Stimulated activated CD4-positive, alpha-beta T cell treated with anti-CD3 and anti-CD28 coated beads, Interleukin-15, amount 100 ng/mL, for 1 hour (primary cell): ENCODE measurements at places on chromosomes 2 and 18.

DNA sequence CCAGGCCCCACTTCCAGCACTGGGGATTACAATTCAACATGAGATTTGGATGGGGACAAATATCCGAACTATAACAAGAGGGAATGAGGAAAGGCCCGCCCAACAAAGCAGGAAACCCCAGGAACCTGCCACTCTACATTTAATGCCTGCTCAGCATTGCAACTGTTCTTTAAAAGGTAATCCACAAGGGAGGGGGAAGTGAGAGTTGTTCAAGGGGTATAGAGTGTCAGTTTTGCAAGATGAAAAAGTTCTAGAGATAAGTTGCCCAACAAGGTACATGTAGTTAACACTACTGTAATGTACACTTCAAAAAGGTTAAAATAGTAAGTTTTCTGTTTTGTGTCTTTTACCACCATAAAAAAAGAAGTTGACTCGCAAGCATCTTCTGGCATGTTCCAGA is 137.6 kb downstream of the MBD2 start:
- DNase-seq: no peak

DNA sequence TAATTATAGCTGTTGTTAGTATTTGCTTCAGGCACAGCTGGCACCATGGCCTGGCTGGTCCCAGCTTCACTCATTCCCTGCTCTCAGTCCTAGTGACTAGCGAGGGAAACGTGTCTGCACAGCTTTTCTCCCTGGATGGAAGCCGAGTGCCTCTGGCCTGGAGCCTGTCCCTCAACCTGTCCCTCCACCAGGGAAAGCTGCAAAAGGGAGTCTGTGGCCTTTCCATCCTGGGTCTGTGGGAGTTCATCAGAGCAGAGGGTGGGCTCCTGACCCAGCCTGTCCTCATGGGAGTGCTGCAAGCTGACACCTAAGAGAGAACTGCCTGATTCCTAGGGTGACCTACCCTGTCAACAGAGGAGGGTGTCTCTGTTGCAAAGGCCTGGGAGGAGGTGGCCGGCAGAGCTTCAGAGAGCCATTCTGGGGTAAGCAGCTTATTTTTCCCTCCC is 118.3 kb downstream of the CAPN13 start:
- no peak for DNase-seq

DNA sequence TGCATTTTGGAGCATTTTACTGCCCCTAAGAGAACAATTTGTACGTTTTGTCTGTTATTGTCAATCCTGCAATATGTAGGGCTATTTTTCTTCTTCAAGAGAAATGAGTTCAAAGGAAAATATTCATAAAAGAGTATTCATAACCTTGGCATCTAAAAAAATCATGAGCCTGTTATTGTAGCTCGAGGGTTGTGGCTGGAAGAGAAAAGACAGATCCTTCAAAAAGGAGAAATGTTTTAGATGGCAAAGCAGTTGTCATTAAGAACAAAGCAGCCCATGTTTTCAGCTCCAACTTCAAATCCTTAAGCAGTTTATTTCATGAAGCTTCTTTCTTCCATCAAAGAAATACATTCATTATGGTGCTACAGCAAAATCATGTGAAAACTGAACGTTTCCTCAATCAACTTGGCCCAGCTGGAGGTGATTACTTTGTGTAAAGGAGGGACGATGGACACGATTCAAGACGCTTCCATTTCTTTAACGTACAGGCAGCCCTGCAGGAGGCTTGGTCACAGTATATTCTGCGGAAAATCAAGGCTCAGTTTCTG is 31.4 kb downstream of the QPCT start:
- no peak for DNase-seq

- DNase-seq: no peak
Observed at GRCh38 chr2:70128005-70128404, 40.7 kb downstream of the PCBP1 start.

- DNase-seq: no peak
Observed at GRCh38 chr2:225996462-225996828, 596.9 kb downstream of the NYAP2 start.

DNA sequence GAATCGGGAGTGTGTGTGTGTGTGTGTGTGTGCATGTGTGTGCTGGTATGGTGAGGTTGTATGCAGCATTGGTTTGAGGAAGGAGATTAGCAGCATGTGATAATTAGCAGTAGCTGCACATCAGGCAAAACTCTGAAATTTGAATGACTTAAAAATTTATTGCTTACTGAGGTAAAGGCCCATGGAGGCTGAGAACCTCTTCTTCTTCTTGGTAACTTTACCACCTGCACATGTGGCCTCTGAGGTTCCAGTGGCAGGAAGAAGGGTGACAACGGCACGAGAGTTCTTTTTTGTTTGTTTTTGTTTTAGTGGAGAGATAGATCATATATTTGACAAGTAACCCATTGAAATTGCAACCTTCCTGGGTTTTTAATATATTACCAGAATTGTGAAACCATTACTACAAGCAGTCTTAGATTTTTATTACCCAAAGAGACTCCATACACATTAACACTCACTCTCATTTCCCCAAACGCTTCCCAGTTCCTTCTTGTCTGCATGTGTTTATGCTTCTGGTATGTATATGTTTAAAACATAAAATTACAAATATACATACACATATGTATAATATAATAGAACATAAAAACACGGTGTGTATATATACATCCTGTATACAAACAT is 292.1 kb downstream of the PTGR3 start:
- no peak for DNase-seq

- no peak for DNase-seq
Observed at GRCh38 chr18:25282282-25282681, 69.7 kb downstream of the ZNF521 start.

- no peak for DNase-seq
Observed at GRCh38 chr2:225165052-225165451, 122.8 kb upstream of the DOCK10 start.

GRCh38 chr2:62817348-62817747 is 111.8 kb downstream of the EHBP1 start:
- DNase-seq: no peak

DNA sequence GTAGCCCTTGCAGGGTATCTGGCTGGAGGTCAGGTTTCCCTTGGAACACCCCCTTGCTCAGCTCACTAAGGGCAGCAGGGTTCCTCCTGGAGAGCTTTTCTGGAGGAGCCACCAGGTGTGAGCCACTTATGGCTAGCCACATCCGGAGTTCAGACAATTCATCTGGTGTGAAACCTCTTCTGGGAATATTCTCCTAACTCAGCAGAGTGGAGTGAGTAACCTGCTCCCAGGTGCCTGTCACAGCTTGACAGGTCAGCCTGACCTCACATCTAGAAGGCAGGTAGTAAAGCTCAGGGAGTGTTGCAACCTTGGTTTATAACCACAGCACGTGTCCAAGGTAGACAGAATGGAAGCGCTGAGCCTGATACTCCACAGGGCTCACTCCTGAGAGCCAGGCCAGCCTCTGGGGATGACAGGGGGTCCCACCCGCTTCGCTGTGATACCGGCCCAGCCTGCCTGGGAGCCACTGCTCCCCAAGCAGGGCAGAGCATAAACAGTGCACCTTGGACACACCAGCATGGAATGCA is 62.6 kb upstream of the TGFA start:
- DNase-seq: no peak

- DNase-seq: no peak
Observed at GRCh38 chr2:63992061-63992685, 27.1 kb downstream of the VPS54 start.

GRCh38 chr2:28268386-28268785 is 124.3 kb upstream of the FOSL2 start:
- DNase-seq: no peak

DNA sequence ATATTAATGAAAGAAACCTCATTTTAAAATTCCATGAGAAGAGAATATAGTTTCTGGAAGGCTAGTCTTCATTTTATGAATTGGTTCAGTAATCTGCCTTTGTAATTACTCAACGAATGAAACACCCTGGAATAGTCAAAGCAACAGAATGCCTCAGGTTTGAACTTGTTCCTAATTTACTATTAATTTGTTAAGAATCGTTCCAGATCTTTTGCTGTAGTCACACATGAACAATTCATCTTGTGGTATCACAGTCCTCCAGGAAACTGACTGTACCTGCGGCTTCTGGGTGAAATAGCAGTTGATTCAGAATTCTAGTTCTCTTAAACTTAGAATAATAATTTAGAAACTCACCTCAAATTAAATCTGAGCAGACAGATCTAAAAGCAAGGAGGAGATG is 282.7 kb upstream of the MAP2 start:
- no peak for DNase-seq

DNA sequence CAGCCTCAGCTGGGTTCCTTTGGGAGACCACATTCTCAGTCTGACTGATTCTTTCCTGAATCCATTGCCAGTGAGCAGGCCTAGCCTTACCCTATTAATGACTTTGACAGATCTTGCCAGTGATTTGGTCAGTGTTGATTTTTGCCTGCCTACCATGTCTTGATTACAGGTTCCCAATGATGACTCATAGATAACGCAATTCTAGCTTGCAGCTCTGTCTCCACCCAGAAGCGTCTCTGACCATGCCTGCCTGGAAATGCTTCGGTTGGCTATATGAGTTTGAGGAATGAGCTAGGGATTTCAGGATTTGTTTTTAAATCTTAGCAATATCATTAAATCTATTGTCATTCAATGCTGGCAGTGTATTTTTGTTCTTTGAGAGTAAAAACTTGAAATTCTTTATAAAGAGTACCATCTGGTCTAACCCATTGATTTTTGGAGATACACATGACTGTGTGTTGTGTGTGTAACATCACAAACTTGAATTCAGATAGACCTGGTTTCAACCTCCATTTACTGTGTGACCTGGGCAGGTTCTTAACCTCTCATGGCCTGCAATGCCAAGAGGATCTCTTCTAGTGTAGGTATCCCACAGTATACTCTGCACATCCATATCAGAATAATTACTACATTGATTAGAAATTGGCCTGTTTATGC is 57.0 kb downstream of the CCDC150 start:
- DNase-seq: no peak

- no peak for DNase-seq
Observed at GRCh38 chr18:26052505-26052904, 37.9 kb downstream of the SS18 start.

DNA sequence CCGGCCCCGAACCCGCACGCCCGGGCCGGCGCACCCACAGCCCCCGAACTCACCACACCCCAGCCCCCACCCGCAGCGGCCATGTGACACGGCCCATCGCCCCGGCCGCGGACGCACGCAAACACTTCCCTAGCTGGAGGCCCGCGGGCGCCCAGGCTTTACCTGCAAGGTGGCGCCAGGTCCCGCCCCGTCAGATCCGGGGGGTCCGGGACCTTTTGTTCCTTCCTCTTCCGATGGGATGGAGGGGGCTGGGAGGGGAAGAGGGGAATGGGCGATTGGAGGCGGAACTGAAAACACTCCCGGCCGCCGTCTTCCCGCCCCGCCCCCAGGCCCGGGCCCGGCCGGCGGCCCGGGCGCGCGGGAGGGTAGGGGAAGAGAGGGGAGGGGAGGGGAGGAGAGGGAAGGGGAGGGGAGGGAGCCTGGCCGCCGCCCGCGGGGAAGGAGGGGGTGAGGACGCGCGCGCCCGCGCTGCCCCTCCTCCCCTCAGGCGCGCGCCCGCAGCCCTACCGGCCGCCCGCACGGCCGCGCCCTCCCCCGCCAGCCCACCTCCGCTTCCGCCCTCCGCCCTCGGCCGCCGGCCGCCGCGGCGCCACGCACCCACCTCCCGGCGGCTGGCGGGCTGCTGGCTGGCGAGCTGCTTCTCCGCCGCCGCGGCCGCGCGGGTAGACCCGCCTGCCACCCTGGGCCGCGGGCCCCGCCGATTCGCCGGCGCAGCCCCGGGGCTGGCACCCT is at the start of gene SMAD2:
TSS of gene SMAD2 (minus strand) at position 461 of the 732 bp plus-strand sequence. CDS start 33,903 bp downstream, outside the sequence.
- DNase-seq: peak; percentile 70

DNA sequence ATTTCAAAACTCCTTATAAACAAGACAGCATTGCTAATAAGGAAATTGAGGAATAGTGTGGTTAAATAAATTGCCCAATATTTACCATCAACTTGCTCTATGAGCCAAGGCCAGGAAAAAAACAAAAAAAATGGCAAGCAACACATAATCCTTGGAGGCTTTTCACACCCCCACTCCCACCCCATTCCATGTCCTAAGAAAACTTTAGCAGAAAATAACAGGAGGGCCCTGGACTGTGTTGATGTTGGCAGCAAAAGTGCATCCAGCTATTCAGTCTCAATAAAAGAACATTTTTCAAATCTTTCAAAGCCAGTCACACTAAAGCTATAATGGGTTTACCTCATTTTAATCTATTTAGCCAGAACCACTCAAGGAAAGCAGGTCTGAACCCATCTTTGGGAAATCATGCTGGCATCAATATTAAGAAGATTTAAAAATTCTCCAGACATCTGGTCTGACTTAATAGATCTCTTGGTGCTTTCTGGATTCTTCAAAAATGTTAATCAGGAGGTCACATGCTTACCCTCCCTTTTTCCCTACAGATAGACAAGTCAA is 34.6 kb upstream of the STK17B start:
- no peak for DNase-seq

GRCh38 chr18:74539289-74539688 is 5.0 kb downstream of the CNDP1 start:
- no peak for DNase-seq

GRCh38 chr2:237866101-237866621 is 6.7 kb downstream of the RAMP1 start:
- DNase-seq: no peak

- DNase-seq: no peak
Observed at GRCh38 chr18:7896161-7896560, 329.0 kb downstream of the PTPRM start.

GRCh38 chr2:219525533-219526232 is 11.4 kb downstream of the ASIC4 start:
- DNase-seq: no peak

- no peak for DNase-seq
Observed at GRCh38 chr18:29626094-29626493, 1416.4 kb downstream of the DSC3 start.

DNA sequence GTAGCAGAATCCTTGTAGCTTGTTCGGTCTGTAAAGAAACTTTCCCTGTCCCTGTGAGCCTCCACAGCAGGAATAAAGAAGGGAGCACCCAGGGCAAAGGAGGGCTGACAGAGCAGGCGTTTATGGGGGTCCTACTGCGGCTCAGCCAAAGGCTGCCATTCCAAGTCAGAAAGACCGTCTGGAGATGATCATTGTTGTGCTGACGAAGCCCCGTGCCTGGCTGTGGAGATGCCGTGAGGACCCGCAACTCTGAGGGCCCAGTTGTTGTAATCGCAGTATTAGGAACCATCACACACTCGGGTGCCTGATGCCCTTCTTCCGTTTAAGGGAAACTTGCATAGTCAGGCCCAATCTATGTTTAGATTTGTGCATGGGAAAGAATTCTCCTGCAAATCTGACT is 16.9 kb upstream of the VWA3B start:
- no peak for DNase-seq

GRCh38 chr2:207673431-207673830 is 38.0 kb upstream of the CCNYL1 start:
- no peak for DNase-seq

GRCh38 chr2:195543902-195544894 is 112.8 kb upstream of the SLC39A10 start:
- DNase-seq: no peak

DNA sequence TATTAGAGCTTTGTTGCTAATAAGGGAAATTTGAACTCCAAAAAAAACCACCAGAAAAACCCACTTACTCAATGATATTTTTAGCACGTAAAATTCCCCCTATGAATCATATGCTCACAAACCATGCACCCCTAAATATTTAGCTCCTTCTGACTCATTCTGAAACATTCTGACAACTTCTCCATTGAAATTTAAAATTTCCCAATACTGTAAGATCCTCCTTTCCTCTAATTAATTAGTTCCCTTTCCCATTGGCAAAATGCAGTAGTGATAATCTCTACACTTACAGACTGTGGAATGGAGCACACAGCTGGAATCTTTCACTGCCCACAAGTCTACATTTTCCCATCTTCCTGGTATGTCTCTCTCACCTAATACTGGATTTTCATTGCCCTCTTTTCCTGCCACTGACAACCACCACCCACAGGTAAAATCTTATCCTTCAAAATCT is 215.8 kb upstream of the ACVR2A start:
- no peak for DNase-seq
